PC-9 (cell line): ENCODE measurements at places on chromosomes 7 and 10. TPM values are rescaled to one million over a fixed set of nuclear protein-coding genes. Genes with fewer than 3 reads are reported as not detected.

The GIMAP7 gene
- not detected in 2 replicates for total RNA-seq

- DNase-seq, result no peak
These were observed 71.4 kb downstream of the NEURL1 start for GRCh38 chr10:103564776-103565520.

The ACSL5 gene
- 11.7 and 21.4 TPM in 2 replicates for total RNA-seq

The LHFPL3 gene
- total RNA-seq, result not detected in 2 replicates

The RAMP3 gene
- not detected in 2 replicates for total RNA-seq
